ENCODE measurements at places on chromosomes 2 and 18. TPM values are rescaled to one million over a fixed set of nuclear protein-coding genes. Genes with fewer than 3 reads are reported as not detected.

The ERMN gene
- total RNA-seq: 3.5 TPM

The INPP5D gene
- 69.3 TPM for total RNA-seq

The GPR75 gene
- 1.2 TPM for total RNA-seq

The MYO7B gene
- 0.79 TPM for total RNA-seq

The CRYBA2 gene
- total RNA-seq: not detected

DNA sequence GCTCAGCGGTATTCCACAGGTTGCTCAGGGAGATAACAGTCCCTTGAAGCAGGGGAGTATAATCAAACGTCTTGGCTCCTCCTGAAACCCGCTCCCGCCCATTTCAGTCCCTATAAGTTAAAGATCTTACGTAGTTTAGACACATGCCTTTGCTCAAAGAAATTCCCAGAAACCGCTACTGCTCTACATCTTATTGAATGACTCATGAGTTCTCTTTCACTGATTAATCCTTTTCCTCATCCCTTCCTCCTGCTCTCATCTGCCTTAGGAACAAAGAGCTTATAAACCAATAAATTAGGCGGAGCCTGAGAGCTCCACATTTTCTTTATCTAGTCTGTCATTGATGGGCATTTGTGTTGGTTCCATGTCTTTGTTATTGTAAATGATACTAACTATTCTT lies 4.2 kb upstream of the SERPINB4 start:
- H3K36me3 ChIP-seq: no peaks in the 10 kb centered on the region
- H3K4me3 ChIP-seq: no peak overlapping the region
- no peaks in the 10 kb centered on the region for H3K27me3 ChIP-seq
- no peak overlapping the region for H3K27ac ChIP-seq

DNA sequence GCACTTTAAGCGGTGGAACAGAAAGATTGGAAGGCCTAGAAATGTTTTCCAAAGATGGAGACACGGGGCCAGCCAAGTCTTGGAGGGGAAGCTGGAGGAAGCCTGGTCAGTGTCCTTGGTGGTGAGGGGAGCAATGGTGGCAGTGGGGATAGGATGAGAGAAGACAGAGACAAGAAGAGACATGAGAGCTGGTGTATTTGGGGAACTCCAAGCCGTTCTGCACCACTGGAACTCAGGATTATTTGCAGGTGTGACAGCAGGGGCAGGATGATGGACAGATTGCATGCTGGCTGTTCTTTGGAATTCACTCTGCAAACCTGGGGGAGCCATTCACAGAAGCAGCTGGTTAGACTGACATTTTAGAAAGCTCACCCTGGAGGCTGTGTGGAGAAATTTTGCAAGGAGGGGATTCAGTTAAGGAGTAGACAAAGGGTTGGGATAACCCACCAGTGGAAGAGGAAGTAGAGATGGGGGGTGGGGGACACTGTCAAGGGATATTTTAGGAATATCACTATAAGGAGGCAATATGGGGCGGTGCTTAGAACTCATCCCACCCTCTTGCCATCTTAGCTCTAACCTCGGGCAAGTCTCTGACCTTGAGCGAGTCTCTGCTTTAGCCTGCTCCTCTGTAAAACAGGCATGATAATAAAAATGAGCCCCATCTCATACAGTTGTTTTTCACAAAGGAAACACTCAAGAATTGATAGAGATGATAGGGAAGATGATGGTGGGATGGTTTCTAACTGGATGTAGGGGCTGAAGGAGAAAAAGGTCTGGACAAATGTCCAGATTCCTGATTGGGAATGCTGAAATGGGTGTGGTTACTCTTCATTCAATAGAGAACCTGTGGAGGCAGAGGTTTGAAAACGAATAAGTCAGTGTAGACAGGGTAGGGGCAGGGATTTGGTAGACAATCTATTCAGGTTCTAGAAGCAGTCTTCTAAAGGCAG lies 175.8 kb downstream of the MYCN start:
- no peak overlapping the region for H3K4me3 ChIP-seq
- DNase-seq: no peak
- no peaks in the 10 kb centered on the region for H3K27me3 ChIP-seq

GRCh38 chr18:11383381-11383780 lies 226.0 kb upstream of the SLC35G4 start:
- no peak overlapping the region for H3K27ac ChIP-seq
- no peaks in the 10 kb centered on the region for H3K36me3 ChIP-seq
- no peak for DNase-seq
- H3K4me1 ChIP-seq: no peaks in the 10 kb centered on the region

GRCh38 chr18:3059272-3059671 lies 46.3 kb upstream of the LPIN2 start:
- peaks cover 73% of the 10 kb centered on the region for H3K4me1 ChIP-seq
- peak overlapping the region; percentile 39 for H3K4me3 ChIP-seq
- peaks cover 1% of the 10 kb centered on the region for H3K36me3 ChIP-seq
- no peak for DNase-seq
- no peak overlapping the region for H3K27ac ChIP-seq

DNA sequence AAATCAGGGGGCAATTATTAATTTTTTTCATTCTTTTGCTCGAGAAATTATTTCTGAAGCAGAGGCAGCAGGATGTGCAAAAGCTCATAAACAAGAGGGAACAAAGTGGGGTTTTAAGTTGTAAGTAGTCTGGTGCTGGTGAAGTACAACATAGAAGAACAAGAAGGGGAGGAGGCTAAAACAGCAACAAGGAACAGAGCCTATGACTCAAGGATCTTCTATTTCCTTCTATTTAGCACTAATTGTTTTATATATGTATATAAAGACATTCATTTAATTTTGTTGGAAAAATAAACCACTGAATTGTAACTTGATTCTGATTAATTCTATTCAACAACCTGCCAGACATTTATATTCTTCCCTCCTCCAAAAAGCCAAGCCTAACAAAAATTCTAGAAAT lies 35.0 kb downstream of the YES1 start:
- no peak for DNase-seq
- H3K4me1 ChIP-seq: peaks cover 12% of the 10 kb centered on the region
- H3K36me3 ChIP-seq: peaks cover 2% of the 10 kb centered on the region
- H3K4me3 ChIP-seq: no peak overlapping the region
- H3K27ac ChIP-seq: no peak overlapping the region

DNA sequence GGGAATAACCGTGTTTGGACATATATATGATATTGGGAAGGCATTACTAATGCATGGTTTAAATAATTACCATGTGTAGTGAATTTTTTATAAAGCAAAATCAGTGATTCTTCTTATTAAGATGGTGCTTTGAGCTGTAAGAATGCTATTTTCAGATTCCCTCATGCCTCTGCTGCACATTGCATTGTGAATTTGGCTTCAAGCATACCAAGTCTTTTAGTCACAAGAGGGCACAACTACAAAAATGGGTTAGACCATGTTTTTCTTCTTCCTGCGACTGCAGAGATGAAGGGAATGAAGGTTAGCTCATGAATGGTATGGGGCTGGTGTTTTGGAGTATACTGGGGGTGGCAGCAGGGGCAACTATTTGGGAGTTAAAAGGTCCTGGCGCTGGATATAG lies 320.1 kb downstream of the SLC4A3 start:
- H3K4me3 ChIP-seq: no peak overlapping the region
- H3K27ac ChIP-seq: no peak overlapping the region
- DNase-seq: no peak
- H3K27me3 ChIP-seq: no peaks in the 10 kb centered on the region
- no peaks in the 10 kb centered on the region for H3K4me1 ChIP-seq

DNA sequence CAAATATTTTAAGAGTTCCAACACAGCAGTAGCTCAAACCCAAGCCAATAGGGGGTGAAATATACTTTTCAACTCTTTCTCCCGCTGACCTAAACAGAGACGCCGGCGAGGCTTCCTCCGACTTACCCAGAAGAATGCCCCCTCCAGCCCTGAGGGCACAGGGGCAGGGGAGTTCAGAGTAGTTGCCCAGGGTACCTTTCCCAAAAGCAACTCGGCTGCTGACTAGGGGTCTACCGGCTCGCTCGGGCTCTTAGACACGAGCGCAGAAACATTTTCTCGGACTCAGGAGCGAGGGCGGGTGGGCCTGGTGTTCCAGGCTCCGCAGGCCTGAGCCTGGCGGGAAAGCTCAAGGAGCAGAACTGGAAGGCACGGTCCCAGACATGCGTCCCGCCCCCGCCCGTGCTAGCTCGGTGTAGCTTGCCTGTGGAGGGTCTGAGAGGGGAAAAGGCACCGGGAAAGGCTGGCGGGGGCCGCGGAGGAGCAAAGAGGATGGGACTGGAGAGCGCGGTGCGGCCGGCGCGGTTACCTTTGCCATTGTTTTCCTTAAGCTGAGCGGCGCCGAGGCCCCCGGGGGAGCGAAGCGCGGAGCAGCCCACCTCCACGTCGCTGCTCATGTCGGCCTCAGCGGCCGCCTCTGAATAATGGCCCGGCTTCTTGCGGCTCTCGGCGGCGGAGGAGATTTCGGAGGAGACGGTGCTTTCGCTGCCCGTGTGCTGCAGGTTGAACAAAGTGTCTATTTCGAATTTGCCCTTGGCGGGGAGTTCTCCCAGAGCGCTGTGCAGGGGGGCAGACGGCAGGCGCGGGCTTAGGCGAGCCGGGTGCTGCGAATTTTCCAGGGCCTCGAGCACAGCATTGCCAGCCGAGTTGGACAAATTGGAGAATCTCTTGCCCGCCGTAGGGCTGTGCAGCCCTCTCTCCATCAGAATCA lies 674 bp downstream of the EVX2 start:
- H3K4me3 ChIP-seq: peak overlapping the region; percentile 37
- H3K4me1 ChIP-seq: peaks cover 28% of the 10 kb centered on the region
- peaks cover 79% of the 10 kb centered on the region for H3K27me3 ChIP-seq
- peaks cover 10% of the 10 kb centered on the region for H3K36me3 ChIP-seq
- peak overlapping the region; percentile 85 for H3K27ac ChIP-seq

DNA sequence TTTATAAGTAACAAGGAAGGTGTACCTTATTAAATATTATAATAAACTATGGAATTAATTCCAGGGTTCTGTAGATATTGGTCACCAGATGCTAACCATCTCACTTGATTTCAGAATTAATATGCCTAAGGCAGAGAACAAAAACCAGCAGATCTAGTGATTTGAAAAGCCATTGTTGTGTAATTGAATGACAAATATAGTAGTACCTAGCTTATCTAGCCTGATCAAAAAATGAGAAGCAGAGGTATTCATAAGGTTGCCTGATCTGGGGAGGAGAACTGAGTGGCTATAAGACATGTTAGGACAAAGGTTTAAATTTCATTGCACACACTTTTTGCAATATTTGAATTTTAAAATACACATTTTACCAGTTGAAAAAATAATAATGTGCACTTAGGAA lies 132.0 kb upstream of the UBE2E3 start:
- no peaks in the 10 kb centered on the region for H3K27me3 ChIP-seq
- no peak overlapping the region for H3K4me3 ChIP-seq

DNA sequence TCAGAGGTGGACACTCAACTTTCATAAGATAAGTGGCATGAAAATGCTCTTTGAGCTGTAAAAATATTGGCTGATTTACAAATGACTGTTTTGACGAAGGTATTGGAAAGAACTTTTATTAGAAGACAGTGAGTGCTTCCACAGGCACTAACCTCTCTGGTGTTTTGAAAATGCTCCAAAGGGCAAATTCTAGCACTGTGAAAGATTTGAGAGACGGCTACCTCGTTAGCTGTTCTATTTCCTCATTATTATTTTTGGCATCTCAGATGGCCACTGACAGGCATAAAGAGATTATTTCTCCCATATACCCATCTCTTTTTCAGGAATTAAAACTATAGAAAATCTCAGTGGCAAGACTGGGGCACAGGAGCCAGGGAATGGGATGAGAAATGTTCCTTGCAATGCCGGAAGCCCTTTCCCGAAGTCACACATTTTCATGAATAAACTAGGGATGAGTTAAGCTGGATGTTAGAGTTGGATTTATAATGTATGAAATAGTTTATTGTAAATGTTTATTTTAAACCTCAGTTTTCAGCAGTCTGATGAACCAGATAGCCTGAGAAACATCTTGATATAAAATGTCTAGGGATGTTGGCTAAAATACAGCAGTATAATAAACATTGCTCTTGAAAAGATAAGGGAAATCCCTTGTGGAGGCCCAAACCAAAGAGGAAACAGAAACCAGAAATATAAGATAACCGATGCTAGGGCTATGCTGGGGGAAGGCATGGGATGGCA lies 175.7 kb downstream of the ASB1 start:
- H3K4me3 ChIP-seq: no peak overlapping the region
- no peak overlapping the region for H3K27ac ChIP-seq
- H3K36me3 ChIP-seq: peaks cover 4% of the 10 kb centered on the region
- peaks cover 22% of the 10 kb centered on the region for H3K27me3 ChIP-seq

DNA sequence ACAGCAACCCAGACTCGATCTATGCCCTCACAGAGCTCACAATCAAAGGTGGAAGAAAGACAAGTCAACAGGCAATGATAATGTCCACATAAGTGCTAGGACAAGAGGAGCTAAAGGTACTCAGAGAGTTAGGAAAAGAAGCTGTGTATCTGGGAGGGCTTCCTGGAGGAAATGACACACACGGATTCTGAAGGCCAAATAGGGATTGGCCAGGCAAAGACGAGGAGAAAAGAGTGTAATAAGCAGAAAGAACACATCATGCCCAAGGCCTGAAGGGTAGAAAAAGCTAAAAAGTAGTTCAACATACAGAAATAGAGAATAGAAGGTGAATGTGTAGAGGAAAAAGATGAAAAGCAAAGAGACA lies 36.1 kb downstream of the VIT start:
- H3K36me3 ChIP-seq: no peaks in the 10 kb centered on the region
- no peak overlapping the region for H3K4me3 ChIP-seq
- H3K4me1 ChIP-seq: no peaks in the 10 kb centered on the region
- peaks cover 14% of the 10 kb centered on the region for H3K27me3 ChIP-seq

DNA sequence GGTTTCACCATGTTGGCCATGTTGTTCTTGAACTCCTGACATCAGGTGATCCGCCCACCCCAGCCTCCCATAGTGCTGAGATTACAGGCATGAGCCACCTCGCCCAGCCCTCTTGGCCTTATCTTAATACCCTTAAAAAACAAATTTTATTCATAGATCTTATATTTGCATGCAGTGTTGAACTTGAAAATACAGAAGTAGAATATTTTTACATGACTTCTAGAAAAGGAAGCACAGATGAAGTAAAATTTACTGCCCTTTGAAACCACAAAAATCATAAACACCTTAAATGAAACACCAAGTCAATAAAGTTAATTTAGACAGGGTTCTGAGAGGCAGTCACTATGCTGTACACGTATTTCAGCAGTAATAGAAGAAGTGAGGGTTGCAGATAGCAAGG lies 145.7 kb downstream of the CERS6 start:
- H3K27ac ChIP-seq: no peak overlapping the region
- H3K36me3 ChIP-seq: peaks cover 24% of the 10 kb centered on the region
- H3K4me1 ChIP-seq: peaks cover 2% of the 10 kb centered on the region
- no peak for DNase-seq
